ENCODE measurements at places on chromosomes 2 and 18.

- peak; percentile 85 for DNase-seq
Observed at GRCh38 chr2:86249579-86250391, 50.5 kb downstream of the MRPL35 start.

DNA sequence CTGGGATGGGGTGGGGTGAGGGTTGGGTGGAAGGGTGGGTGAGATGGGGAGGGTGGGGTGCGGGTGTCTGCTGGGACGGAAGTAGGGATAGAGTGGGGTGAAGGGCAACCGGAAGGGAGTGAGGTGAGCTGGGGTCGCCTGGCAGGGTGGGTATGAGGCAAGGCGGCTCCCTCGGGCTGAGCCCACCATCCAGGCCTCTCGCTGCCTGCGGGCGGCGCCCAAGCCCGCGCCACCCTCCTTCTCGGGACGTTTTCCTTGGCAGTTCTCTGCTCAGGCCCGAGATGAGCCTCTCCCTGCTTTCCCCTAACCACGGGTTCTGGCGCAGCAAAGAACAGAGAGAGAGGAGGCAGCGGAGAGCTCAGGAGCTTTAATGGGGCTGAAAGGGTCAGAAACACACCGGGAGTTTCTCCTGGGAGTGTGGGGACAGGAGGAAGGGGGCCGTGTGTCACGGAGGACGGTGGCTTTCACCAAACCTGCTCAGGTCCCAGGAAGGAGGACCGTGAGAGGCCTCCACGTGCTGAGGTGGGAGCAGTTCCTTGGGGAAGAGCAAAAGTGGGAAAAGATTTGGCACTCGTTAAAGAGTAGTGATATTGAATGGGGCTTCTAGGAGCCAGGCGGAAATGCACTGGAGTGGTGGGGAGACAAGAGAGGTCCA, 4.1 kb downstream of the FEV start:
- no peak for DNase-seq

DNA sequence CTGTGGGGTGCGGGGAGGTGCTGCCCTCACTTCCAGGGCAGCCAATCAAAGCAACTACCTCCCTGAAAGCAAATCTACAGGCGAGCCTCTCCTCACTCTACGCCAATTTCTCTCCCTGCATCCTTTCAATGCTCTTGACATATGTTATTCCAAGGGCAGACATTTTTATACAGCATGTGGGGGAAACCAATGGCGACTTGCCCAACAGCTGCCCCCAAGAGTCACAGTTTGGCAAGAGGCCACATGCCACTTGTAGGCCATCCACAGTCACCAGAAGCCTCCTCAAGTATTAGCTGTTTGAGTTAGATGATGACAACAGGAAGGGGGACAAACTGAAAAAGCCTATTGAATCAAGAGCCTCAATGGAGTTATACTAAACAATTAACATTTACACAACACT, 114.6 kb downstream of the MYO5B start:
- no peak for DNase-seq

DNA sequence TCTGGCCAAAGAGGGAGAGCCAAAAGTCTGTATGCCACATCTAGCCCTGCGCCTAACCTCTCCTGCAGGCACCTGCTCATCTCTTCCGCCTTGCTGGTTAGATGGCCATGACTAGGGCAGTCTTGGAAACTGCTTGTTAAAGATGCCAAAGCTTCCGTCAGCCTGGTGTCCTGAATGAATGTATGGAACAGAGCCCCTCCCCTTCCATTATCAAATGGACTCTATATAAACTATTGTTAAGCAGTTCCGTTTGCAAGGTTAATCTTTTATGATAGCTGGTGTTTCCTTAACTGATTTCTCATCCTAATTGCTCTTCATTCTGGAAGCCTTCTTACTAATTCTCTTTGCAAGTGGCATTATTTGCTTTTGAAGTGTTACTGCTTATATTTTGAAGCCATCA, 87.1 kb downstream of the ATP9B start:
- no peak for DNase-seq

- peak; percentile 55 for DNase-seq
Observed at GRCh38 chr2:154697418-154698252, 860 bp upstream of the KCNJ3 start.

GRCh38 chr2:12716032-12716281, 779 bp upstream of the TRIB2 start:
- DNase-seq, result peak; percentile 90

- no peak for DNase-seq
Observed at GRCh38 chr2:60531701-60532133, 21.7 kb downstream of the BCL11A start.

GRCh38 chr2:39529836-39530235, 92.8 kb upstream of the MAP4K3 start:
- DNase-seq, result no peak

- no peak for DNase-seq
Observed at GRCh38 chr2:66461664-66462500, 27.0 kb downstream of the MEIS1 start.

DNA sequence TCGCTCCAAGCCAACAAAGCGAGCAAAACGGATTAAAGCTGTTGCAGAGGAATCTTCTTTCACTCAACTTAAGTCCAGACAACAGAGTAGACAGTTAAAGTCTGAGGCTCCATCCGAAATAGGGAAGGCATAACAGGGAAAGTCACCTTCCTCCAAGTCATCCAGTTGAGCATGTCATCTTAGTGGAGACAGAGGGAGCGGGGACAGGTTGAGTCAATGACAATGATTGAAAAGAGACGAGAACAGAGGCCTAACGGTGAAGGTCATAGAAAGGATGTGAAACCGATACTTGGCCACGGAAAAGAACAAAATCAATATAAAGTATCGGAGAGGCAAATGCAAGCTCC, 455 bp downstream of the C18orf32 start:
- DNase-seq, result no peak

GRCh38 chr2:127157651-127158485, 50.9 kb upstream of the BIN1 start:
- DNase-seq, result no peak

- DNase-seq, result peak; percentile 43
Observed at GRCh38 chr2:167404627-167405284, 516.5 kb downstream of the XIRP2 start.

DNA sequence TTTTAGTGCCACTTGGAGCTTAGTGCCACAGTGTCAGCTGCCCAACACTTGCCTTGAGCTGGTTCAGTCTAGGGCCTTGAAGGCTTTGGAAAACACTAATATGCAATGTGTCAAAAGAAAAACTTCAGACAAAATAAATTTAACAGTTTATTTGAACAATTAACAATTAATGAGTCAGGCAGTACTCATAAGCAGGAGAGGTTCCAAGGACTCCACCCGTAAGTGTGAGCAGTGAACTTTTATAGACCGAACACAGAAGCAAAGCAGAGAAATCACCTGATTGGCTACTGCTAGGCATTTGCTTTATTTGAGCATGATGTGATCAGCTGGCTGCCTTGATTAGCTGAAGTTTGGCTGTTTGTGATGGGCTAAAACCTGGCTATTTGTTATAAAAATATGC, 49.5 kb upstream of the TBC1D8 start:
- DNase-seq, result no peak

- DNase-seq, result no peak
Observed at GRCh38 chr2:158518084-158518483, 61.3 kb downstream of the PKP4 start.

DNA sequence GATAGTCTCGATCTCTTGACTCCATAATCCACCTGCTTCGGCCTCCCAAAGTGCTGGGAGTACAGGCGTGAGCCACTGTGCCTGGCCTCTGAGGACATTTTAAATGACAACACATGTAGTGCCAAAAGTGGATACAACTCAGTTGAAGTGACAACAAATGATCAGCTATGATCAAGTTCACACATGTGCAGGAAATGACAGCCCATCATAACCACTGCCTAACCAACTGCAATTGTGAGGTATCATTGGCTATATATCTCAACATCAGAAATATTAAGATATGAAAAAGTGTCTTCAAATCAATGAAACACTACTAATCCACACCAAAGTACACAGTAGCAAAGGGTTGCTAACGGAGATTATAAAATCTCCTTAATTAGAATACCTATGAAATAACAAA, 84.8 kb downstream of the DTNB start:
- DNase-seq, result no peak

GRCh38 chr2:98729652-98730051, 1.3 kb downstream of the MGAT4A start:
- DNase-seq, result no peak

GRCh38 chr2:46520130-46520711, 40.9 kb downstream of the TMEM247 start:
- DNase-seq, result no peak

DNA sequence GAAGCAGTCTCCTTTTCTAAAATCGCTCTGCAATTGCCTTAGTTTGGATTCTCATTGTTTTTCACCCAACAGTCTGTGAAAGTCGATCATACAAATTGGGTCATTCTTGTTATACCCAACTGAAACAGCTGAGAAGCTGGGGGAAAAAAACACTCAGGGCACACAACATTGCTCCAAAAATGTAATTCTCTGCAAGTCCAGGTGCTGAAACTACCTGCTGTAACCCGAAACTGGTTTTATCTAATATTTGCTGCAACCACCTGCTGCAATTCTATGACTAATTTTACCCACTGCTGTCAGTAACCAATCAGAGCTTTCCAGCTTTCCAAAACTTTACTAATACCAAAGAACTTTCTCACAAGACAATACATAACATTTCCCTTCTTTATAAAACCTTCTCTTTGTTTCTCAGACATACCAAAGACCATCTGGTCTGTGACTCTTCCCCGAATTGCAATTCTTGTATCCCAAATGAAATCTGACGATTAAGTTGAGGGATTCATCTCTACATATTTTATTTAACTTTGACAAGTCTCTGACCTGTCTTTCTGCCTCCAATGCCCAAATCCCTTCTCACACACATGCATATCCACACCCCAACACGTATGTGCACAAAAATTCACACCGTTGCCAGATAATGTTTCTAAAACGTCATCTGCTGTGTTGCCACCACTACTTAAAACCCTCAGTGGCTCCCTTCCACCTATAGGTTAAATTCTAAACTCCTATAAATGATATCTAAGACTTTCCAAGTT, 198.3 kb downstream of the PIEZO2 start:
- DNase-seq, result no peak

GRCh38 chr18:23835091-23835490, 145.8 kb downstream of the LAMA3 start:
- DNase-seq, result no peak

DNA sequence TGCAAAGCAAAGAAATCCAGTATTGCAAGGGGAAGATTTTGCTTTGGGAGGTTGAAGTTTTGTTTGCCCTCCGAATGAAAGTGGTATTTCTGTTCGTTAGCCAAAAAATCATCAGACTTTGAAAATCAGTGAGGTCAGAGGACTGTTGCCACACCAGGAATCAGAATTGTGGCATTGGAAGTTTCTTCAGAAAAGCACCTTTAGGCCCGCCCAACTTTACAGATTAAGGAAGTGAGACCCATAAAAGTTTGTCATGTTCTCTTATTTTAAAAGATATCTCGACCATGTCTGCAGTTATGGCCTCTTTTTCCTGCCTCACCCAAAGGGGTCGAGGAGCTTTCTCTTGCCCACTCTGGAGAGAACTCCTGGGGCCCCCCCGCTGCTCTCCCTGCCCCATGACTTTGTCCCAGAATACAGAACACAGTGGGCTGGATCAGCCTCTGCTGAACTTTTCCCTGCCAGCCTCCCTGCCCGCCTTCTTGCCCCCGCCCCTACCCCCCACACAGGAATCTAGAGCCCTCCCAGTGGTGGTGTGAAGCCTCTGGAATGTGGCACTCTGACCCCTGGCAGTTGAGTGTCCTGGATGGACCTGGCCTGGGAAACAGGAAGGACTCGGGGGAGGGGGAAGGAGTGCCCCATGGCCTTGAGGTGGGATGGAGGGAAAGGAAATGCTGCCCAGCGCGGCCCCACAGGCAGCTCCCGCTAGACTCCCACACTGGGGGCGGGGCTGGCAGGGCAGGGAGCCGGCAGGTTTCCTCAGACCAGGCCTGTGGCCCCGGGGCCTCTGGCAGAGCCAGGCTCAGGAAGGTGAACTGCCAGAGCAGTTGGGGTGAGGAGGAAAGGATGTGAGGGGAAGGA, 25.3 kb downstream of the CRIM1 start:
- DNase-seq, result no peak

DNA sequence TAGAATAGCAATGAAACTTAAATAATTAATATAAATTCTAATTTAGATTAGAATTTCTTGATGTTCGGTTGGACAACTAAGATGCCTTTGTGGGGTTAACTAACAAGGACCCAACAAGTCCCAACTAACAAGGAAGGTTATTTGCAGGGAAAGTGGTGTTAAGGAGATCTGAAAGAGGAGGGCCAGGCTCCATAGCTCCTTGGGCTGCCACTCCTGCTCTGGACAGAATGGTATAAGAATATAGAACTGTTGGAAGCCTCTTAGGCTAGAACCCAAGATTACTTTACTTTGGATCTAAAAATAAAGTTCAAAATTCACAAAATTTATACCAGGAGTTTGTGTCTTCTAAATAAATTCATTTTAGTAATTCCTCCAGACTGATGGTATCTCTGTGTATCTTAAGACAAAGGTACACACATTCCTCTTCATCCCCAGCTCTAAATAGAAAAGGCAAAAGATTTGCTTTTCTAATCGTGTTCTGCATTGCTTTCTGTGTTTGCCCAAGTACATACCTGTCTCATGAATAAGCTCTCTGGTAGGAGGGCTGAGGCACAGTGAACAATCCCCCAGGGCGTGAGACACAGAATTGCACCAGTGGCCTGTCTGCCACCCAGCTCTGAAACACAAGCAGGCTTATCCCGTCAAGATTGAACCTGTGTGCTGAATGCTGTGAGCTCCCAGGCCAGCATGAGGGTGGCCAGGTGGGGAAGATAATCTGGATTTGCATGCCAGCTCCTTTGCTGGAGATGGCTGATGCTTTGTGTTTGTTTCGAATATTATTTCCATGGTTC, 176.0 kb downstream of the ACKR3 start:
- DNase-seq, result peak; percentile 94

- peak; percentile 77 for DNase-seq
Observed at GRCh38 chr2:30230497-30231211, 680 bp upstream of the LBH start.

- DNase-seq, result peak; percentile 9
Observed at GRCh38 chr2:168120730-168121129, 126.7 kb downstream of the STK39 start.

DNA sequence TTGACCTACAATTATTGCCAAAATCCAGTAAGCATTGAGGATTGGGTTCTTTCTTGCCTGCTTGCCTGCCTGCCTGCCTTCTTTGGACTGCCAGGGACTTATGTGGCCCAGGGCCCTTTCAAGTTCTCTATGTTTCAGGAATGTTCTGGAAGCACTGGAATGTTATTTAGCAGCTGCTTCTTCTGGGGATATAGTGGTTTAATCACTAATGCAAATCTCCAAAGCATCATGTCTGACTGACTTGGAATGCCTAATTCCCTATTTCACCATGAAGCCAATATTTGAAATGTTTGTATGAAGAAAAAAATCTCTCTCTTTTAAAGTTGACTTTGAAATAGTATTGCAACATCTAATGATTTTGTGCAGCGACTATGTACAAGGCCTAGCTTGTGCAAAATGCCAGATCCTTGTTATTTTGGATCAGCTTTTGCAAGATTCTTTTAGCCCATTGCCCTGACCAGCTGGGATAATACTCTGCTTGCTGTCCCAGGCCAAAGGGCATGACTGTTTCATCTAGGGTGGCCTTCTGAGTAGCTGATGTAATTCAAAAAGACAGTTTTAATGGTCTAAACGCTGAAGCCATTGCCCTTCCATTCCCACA, 204.6 kb downstream of the RND3 start:
- DNase-seq, result peak; percentile 44
